ENCODE measurements at places on chromosomes 12 and 14.
A peak's percentile ranks its signal among the peaks of the same experiment; 100 is the strongest.

DNA sequence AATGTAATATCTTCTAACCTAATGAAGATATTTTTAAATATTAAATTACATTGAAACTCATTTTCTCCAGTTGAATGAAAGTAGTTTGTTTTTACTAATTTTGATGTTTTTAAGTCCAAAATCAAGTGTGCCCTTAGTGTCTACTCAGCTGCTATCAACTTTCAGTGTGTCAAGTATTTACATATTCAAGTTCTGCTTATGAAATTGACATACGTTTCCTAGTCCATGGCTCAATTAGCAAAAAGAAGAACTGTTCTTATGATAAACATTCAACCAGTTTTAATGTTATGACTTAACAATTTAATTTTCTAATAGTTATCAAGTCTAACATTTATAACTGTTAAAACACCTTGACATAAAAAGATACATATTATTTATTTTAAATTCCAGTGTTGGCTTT is 137.1 kb downstream of the DUSP6 start:
- H3K36me3 ChIP-seq: no peaks in the 10 kb centered on the region
- no peak overlapping the region for H3K27ac ChIP-seq
- DNase-seq: no peak

GRCh38 chr12:39127401-39127800 is 222.0 kb upstream of the CPNE8 start:
- no peaks in the 10 kb centered on the region for H3K36me3 ChIP-seq
- no peak overlapping the region for H3K27ac ChIP-seq
- DNase-seq: no peak
- H3K4me1 ChIP-seq: no peaks in the 10 kb centered on the region

GRCh38 chr12:1935700-1936378 is 17.4 kb upstream of the CACNA2D4 start:
- H3K4me3 ChIP-seq: no peak overlapping the region
- peaks cover 43% of the 10 kb centered on the region for H3K4me1 ChIP-seq
- H3K36me3 ChIP-seq: peaks cover 18% of the 10 kb centered on the region
- H3K27me3 ChIP-seq: no peaks in the 10 kb centered on the region
- no peak for DNase-seq

DNA sequence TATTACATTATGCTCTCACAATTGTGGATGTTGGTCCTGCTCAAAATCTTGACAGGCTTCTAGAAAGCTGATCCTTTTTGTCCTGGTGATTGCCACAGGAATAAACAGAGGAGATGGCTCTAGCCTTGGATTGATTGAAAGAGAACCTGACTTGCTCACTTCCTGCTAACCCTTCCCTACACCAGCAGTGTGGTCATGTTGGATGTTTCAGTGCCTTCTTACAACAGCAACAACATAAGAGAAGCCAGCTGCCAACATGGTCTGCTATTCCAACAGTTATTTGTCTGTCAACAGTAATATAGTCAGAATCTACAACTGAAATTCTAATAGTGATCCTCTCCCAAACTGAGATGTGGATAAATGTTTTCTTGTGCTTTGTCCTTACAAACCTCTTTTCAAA is 311.6 kb upstream of the DIO2 start:
- no peak for DNase-seq
- no peaks in the 10 kb centered on the region for H3K27me3 ChIP-seq
- no peak overlapping the region for H3K4me3 ChIP-seq

GRCh38 chr14:52790756-52791222 is 618 bp downstream of the GNPNAT1 start:
- H3K27me3 ChIP-seq: no peaks in the 10 kb centered on the region
- H3K27ac ChIP-seq: peak overlapping the region; percentile 88
- no peak for DNase-seq
- H3K36me3 ChIP-seq: no peaks in the 10 kb centered on the region

- peak overlapping the region; percentile 92 for H3K27ac ChIP-seq
- no peaks in the 10 kb centered on the region for H3K27me3 ChIP-seq
- peak; percentile 95 for DNase-seq
- H3K4me1 ChIP-seq: peaks cover 34% of the 10 kb centered on the region
- no peak overlapping the region for H3K4me3 ChIP-seq
- no peaks in the 10 kb centered on the region for H3K36me3 ChIP-seq
Observed at GRCh38 chr14:35384455-35385041, 20.0 kb downstream of the NFKBIA start.

- no peak overlapping the region for H3K27ac ChIP-seq
- no peak overlapping the region for H3K4me3 ChIP-seq
- H3K36me3 ChIP-seq: no peaks in the 10 kb centered on the region
- no peak for DNase-seq
Observed at GRCh38 chr14:52333823-52334657, 19.9 kb downstream of the PTGER2 start.

DNA sequence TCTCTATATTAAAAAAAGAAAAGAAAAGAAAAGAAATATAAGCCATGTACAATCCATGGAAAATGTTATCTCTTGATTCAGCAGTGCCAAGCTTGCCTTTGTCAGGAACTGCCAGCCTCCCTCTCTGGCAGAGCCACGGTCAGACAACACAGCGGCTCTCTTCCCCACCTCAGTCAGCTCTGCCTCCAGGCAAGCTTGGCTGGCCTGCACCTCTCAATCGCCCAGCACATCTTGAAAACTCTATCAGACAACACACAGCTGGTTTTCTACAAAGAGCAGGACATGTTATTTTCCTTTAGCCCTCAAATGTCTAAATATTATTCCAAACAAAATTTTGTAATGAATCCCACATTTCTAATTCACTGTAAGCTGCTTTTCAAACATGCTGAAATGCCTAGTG is 20.0 kb upstream of the GCH1 start:
- H3K4me3 ChIP-seq: no peak overlapping the region
- peak; percentile 35 for DNase-seq
- H3K36me3 ChIP-seq: no peaks in the 10 kb centered on the region
- H3K27ac ChIP-seq: no peak overlapping the region

- no peak for DNase-seq
- no peak overlapping the region for H3K27ac ChIP-seq
- H3K36me3 ChIP-seq: no peaks in the 10 kb centered on the region
- no peaks in the 10 kb centered on the region for H3K27me3 ChIP-seq
- H3K4me3 ChIP-seq: no peak overlapping the region
Observed at GRCh38 chr12:108454539-108455139, 60.4 kb upstream of the FICD start.

GRCh38 chr12:58086006-58086405 is 144.6 kb downstream of the ATP23 start:
- peaks cover 2% of the 10 kb centered on the region for H3K4me1 ChIP-seq
- no peak overlapping the region for H3K4me3 ChIP-seq
- H3K27ac ChIP-seq: no peak overlapping the region

DNA sequence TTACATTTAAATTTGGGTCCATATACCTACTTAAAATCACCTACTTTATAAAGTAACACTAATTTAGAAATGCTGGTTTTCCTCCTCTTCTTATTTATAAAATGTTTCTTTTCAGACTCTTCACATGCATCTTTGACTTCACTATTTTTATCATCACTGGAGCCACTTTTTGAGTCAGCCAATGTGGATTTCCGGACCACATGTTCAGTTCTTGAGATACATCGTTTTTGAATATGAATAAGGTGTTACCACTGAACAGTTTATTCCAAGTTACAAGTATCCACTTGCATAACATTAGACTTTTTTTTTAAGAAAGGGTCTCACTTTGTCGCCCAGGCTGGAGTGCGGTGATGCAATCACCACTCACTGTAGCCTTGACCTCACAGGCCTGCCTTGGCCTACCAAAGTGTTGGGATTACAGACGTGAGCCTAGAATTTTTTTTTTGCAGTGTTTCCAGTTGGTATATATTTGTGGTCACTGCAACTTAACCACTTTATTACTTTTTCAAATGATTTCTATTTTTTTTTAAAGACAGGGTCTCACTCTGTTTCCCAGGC is 5.7 kb downstream of the FNTB start:
- no peak overlapping the region for H3K4me3 ChIP-seq
- H3K36me3 ChIP-seq: no peaks in the 10 kb centered on the region
- no peak overlapping the region for H3K27ac ChIP-seq
- H3K4me1 ChIP-seq: peaks cover 2% of the 10 kb centered on the region
- no peak for DNase-seq

- no peak overlapping the region for H3K4me3 ChIP-seq
- DNase-seq: no peak
- H3K27me3 ChIP-seq: no peaks in the 10 kb centered on the region
- no peak overlapping the region for H3K27ac ChIP-seq
- H3K4me1 ChIP-seq: no peaks in the 10 kb centered on the region
Observed at GRCh38 chr12:78870539-78870938, 6.0 kb downstream of the SYT1 start.

- DNase-seq: peak; percentile 82
- no peak overlapping the region for H3K27ac ChIP-seq
- no peaks in the 10 kb centered on the region for H3K27me3 ChIP-seq
- H3K36me3 ChIP-seq: no peaks in the 10 kb centered on the region
Observed at GRCh38 chr12:20097626-20098025, 270.7 kb upstream of the PDE3A start.
